ENCODE measurements at places on chromosomes 5 and 9. TPM values are rescaled to one million over a fixed set of nuclear protein-coding genes. Genes with fewer than 3 reads are reported as not detected.

PCDHGB4 gene
- total RNA-seq, result 0.56 TPM

CER1 gene
- not detected for total RNA-seq

POLR3G gene
- 16.6 TPM for total RNA-seq

PCDHB12 gene
- total RNA-seq, result not detected

CTSL gene
- 618 TPM for total RNA-seq

TLE4 gene
- 11.3 TPM for total RNA-seq

BNC2 gene
- 6.2 TPM for total RNA-seq

SLC36A2 gene
- total RNA-seq, result not detected

HNRNPH1 gene
- total RNA-seq, result 455 TPM
